ENCODE measurements at places on chromosomes 4 and X.

- DNase-seq, result peak; percentile 61
These were observed 774 bp downstream of the FAM193A start for GRCh38 chr4:2537011-2537830.

DNA sequence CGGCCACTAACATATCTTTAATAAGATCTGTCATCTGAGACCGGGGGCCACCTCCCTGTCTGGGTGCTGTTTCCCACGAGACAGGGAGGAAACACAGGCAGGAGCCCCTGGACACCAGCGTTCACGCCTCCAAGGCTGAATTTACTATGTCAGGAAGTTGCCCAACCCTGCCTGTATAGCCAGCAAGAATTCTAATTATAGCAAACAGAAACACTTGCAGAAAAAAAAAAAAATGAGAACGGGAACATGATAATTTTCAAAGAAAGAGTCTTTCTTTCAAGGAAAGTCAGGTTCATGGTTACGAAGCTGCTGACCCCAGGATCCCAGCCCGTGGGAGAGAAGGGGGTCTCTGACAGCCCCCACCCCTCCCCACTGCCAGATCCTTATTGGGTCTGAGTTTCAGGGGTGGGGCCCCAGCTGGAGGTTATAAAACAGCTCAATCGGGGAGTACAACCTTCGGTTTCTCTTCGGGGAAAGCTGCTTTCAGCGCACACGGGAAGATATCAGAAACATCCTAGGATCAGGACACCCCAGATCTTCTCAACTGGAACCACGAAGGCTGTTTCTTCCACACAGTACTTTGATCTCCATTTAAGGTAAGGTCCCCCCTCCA, at the start of gene IL3RA:
Gene IL3RA (plus strand): TSS at position 455 of the 613 bp plus-strand sequence. CDS start 4,981 bp downstream, outside the sequence.
- peak; percentile 19 for DNase-seq

GRCh38 chr4:169665046-169665737, 44.8 kb downstream of the CLCN3 start:
- DNase-seq, result peak; percentile 3

GRCh38 chrX:81868979-81869378, 667.1 kb downstream of the SH3BGRL start:
- no peak for DNase-seq

DNA sequence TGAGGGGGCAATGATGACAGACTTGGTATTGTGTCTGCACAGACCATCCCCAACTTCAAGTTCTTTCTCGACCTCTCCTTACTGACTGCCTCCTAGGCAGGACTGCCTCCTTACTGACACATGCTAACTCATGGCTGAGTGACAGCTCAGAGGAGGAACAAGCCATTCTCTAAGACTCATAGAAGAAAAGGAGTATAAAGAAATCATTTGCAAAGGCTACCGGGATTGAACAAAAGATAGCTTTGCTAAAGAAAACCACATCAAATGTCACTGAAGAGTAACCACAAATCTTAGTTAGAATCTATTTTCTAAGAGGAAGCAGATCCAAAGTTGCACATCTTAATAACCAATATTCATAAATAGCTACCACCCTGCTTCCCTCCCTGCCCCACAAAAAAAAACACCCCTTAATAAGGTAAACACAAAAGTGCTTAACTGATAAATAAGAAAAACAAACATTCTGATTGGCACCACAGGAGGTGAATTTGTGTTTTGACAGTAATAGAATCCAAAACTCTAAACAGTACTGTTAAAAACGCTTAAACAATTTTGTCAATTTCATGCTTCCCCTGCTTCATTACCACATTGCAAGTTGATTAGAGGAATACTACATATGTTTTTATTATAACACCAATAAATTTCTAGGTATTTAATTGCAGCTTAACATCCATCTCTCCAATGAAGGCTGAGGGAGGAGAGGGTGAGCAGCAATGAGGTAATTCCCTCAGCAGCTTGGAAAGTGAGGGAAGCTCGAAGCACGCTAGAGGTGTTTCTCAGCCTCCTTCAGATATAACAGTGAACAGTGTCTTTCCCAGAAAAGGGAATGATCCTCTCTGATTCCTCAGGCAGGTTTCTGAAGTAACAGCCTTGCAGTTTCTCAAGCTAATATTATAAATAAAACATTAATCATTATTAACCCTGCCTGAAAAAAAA, 160.0 kb downstream of the HNRNPD start:
- peak; percentile 43 for DNase-seq

- no peak for DNase-seq
These were observed 45.5 kb downstream of the CLNK start for GRCh38 chr4:10639100-10639499.

DNA sequence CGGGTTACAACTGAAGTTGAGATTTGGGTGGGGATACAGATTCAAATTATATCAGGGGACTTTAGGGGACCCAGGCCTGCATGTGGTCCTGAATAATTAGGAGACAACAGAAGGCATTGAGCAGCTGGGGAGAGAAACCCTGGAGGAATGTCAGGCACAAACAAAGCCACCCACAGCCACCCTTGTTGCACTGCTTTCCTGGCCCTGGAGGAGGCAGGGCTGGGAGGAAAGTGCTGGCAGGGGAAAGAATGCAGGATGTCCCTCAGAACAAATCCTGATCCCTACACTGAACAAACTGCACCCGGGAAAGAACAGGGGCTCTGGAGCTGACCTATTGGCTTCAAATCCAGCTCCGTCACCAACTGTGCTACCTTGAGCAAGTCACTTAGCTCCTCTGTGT, 214.1 kb upstream of the ATP6AP2 start:
- no peak for DNase-seq

DNA sequence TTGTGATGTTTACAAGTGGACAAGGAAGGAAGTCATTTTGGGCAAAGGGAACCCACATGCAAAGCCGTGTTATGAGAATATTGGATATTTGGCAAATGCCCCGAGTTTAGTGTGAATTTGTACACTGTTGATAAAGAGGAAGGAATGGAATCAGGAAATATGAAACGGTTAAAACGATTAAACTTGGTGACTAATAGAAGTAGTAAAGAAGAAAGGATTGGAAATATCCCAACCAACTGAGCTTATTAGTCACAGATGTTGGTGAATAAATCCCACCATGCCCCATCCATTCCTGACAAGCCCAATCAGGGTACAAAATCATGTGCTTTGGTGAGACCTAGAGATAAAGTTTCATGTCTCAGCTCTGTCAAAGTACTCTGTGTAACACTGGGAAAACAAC, 22.0 kb downstream of the ARHGAP24 start:
- no peak for DNase-seq

DNA sequence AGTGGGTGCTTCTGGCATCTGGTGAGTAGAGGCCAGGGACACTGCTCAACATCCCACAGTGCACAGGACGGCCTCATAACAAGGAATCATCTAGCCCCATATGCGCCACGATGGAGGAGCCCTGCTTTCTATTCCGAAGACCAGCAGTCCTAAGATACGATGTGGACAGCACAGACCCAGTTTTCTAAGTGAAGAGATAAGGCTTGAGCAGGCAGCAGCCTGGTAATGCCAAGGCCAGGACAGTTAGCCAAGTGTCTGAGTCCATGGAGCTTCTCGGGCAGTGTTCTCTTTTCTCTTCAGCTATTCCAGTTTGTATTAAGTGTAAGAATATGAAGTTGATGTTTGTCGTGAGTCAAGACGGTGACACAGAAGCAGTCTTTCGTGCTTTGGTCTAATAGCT, 112.7 kb downstream of the TBL1X start:
- no peak for DNase-seq

GRCh38 chr4:158159054-158159717, 13.6 kb downstream of the GASK1B start:
- no peak for DNase-seq

DNA sequence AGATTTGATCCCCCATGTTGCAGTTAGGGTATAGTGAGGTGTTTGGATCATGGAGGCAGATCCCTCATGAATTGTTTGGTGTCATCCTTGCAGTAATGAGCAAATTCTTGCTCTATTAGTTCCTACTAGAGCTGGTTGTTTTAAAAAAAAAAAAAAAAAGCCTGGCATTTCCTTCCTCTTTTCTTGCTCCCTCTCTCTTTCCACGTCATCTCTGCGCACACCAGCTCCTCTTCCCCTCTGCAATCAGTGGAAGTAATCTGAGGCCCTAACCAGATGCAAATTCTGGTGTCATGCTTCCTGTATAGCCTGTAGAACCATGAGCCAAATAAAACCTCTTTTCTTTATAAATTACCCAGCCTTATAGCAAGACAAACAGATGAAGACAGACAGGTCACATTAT, 24.5 kb downstream of the WDR17 start:
- DNase-seq, result no peak

Data from CD4-positive, alpha-beta T cell treated with Interleukin-10 for 1 hour (primary cell).